Hepatocyte (in vitro differentiated cells): ENCODE measurements at places on chromosomes 13 and 19. TPM values are rescaled to one million over a fixed set of nuclear protein-coding genes. Genes with fewer than 3 reads are reported as not detected.
A peak's percentile ranks its signal among the peaks of the same experiment; 100 is the strongest.

ODAD3 gene
- 1.4 and 1.9 TPM in 2 replicates for polyA plus RNA-seq

GJB6 gene
- 0.79 and 1.2 TPM in 2 replicates for polyA plus RNA-seq

SIGLEC5 gene
- not detected in 2 replicates for polyA plus RNA-seq

IZUMO2 gene
- not detected in 2 replicates for polyA plus RNA-seq

SLC17A7 gene
- 0.51 TPM in 1 of 2 replicates, not detected in the other for polyA plus RNA-seq

AZU1 gene
- polyA plus RNA-seq: 0.94 TPM in 1 of 2 replicates, not detected in the other

CYP4F12 gene
- polyA plus RNA-seq: 3.1 and 3.8 TPM in 2 replicates

SWSAP1 gene
- polyA plus RNA-seq: 4.0 and 4.9 TPM in 2 replicates

B3GNT8 gene
- polyA plus RNA-seq: 14.6 and 17.7 TPM in 2 replicates

- no peak for DNase-seq
These were observed 39.4 kb downstream of the IER2 start for GRCh38 chr19:13189600-13189999.

GRCh38 chr13:89951341-89951740, 1396.1 kb upstream of the MIR17HG start:
- DNase-seq: no peak

DNA sequence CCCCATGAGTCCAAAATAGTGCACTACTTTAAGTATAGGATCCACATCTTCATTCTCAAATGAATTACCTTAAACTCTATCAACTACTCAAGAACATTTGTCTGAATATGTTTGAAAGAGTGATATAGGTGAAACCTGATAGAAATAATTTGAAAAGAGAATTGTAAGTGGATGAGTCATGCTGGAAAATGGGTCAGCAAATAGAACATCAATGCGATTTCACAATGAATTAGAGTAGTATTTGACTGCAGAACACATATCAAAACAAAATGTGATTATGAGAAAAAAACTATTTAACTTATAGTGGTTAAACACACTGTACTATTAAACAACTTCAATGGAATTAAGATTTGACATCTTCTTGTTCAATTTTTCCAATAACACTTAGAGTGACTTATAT, 300.6 kb upstream of the KLHL1 start:
- no peak for DNase-seq

DNA sequence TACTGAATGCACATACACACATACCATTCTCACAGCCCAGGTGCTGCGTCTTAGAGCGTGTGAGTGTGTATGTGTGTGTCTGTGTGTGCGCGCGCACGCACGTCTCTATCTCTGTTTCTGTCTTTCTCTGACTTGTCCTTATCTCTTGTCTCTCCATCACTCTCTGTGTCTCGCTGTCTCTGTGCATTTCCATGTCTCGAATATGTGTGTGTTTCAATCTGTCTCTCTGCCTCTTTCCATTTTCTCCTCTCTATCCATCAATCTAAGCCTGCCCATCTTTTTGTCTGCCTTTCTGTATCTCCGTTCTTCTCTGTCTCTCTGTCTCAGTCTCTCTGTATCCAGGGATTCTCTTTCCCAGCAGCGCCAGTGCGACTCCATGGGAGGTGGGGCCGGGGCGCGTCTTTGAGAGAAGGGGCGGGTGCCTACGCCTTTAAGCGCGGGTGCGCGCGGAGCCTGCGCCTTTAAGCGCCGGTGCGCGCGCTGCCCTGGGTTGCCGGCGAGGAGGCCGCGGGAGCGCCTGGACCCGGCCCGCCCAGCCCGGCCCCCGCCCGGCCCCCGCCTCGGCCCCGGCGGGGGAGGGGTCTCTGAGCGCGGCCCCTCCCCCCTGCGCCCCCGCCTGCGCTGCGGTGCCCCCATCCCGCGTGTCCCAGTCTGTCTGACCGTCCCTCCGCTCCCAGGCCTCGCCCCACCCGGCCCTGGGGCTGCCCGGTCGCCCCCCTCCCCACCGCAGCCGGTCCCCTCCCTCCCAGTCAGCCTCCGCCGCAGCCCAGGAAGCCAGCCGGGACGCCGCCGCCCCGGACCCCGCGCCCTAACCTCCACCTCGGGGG, at the start of gene LRFN3:
Gene LRFN3 (plus strand): TSS at position 464 of the 827 bp plus-strand sequence. CDS start 3,052 bp downstream, outside the sequence.
- peak; percentile 91 for DNase-seq

- DNase-seq: no peak
These were observed 2.3 kb downstream of the SPACA4 start for GRCh38 chr19:48608798-48609263.

GRCh38 chr19:30492586-30493270, 120.5 kb downstream of the ZNF536 start:
- DNase-seq: no peak

DNA sequence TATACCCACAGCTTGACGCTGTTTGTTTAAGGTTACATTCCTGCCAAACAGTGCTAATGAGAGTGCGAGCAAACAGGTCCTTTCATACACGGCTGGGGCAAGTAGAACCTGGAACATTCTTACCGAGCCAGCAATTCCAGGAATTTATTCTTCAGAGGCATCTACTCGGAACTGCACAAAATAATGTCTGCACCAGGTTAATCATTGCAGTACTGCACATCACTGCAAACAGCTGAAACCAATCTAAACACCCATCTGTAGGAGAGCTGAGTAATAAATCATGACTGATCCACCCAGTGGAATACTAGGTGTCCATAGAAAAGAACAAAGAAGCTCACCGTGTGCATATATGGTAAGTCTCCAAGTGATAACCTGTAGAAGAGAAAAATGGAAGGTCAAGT, 1.2 kb upstream of the ZNF579 start:
- peak; percentile 27 for DNase-seq

- no peak for DNase-seq
These were observed 17.2 kb downstream of the GNG7 start for GRCh38 chr19:2685204-2685704.

DNA sequence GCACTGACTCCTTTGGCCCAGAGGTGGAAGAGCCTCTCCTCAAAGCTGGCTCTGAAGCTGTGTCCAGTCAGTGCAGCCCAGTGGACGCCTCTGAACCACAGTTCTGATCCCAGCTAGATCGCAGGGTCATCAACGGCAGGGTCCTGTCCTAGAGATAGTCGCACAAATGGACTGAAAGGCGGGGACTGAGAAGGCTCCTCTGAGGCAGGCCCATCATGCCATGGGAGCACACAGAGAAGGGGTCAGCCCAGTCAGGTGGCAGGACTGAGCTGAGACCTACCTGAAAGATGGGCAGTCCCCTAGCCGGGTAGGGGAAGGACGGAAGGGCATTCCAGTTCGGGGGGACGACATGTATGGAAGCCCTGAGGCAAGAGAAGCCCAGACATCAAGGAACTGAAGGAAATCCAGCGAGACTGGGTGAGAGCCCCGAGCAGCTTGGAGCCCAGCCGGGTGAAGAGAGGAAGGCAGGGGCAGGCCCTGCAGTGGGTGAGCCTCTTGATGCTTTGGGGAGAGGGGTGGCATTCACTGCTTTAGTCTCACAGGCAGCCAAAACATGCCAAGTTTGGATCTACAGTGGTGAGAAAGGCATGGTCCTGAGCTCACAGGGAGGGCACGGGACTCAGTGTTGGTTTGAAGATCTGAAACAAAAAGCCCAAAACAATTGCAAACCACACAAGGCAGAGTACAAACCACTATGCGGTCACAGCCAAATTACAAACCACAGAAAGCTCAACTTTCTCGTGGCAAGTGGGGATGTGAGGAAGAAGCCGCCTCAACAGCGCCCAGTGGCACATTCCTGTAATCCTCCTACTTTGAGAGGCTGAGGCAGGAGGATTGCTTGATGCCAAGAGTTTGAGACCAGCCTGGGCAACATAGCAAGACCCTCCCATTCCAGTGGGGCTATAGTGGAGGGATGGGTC, 10.0 kb downstream of the CALM3 start:
- no peak for DNase-seq

GRCh38 chr13:111410232-111411021, 90.0 kb downstream of the TEX29 start:
- no peak for DNase-seq

DNA sequence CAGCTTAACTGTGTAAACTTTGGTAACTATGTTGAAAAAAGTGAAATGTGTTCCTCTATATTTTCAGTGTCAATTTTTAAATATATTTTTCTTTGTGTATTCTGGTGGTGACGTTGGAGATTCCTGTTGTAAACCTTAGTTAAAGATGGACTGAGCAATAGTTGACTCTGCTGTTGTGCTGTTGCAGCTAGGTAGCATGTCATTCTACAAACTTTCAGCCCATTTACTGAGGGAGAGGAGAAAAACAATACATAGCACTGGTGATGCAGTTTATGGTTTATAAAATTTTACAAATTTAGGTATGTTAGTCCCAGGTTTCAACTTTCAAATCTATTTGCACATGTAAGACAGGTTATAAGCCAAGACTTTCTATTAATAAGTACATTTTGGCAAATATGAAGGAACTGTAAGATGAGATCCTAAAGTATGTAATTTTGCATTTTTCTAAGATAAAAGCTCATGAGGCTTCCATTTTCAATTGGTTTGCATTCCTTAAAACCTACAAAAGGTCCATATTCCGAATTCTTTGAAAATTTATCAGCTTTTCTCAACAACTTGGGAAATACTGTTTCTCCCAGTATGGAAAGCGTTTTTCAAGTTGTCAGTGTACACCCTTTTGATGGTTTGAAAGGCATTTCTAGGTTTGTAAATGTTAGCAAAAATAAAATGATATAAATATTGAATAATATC, 1.5 kb downstream of the NDFIP2 start:
- DNase-seq: peak; percentile 37

GRCh38 chr19:14072535-14073260, at the start of gene MISP3:
Gene MISP3, plus strand, starts transcription at chr19:14072786. Its CDS starts 524 bp downstream, at chr19:14073310.
- DNase-seq: peak; percentile 82

DNA sequence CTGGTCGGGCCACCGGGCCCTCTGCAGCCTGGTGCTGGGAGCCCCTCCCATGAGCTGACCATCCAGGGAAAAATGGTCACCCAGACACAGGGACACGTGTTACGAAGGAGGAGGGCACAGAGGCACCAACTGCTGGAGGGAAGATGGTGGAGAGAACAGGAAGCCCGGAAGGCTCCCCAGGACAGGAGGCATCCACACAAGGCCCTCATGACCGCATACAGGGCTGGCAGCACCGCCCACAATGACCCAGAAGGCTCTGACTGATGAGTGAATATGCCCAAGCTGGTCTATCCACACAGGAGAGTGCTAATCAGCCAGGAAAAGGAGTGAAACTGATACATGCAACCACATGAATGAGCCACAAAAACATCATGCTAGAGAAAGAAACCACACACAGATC, 14.0 kb upstream of the TMEM86B start:
- DNase-seq: no peak

DNA sequence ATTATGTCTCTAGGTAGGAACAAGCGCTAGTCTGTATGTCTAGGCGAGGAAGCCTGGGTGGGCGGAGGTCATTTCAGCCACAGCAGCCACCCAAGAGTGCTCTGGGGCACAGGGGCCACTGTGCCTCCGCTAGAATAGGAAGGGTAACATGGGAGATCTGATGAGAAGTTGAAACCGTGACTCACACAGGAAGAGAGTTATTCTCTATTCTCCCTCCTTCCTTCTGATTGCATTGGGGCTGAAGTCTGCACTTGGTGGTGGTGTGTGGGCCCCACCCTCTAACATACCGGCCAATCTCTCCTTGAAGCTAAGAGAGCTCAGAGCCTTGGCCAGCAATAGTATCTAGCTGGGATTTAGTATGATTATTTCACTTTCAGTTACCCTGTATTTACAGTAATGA, 20.3 kb upstream of the GGACT start:
- DNase-seq: peak; percentile 14

- no peak for DNase-seq
These were observed 136.2 kb downstream of the DNAJC3 start for GRCh38 chr13:95813139-95813538.
